ENCODE measurements at places on chromosomes 1 and 21.

GRCh38 chr1:184222652-184223052 lies 164.2 kb upstream of the C1orf21 start:
- peak; percentile 59 for DNase-seq

DNA sequence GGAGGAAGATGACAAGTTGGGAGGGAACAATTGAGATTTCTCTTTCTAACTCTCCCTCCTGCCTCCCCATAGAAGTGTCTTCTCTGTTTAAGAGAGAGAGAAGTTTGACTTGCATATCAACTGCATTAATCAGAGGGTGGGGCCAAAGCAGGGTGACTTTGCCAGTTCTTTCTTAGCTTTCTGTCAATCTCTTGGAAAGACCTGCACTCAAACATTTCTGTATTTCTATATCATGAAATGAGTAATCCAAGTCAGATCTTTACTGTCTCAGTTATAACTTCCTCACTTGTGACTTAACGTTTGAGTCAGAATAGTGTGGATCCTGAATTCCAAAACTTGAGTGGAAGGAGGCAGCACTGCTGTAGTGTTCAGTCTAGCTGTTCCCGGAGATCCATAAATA lies 180.8 kb upstream of the KCNK2 start:
- no peak for DNase-seq

- DNase-seq, result no peak
These were observed 143.8 kb downstream of the PCBP3 start for GRCh38 chr21:45787371-45787770.

DNA sequence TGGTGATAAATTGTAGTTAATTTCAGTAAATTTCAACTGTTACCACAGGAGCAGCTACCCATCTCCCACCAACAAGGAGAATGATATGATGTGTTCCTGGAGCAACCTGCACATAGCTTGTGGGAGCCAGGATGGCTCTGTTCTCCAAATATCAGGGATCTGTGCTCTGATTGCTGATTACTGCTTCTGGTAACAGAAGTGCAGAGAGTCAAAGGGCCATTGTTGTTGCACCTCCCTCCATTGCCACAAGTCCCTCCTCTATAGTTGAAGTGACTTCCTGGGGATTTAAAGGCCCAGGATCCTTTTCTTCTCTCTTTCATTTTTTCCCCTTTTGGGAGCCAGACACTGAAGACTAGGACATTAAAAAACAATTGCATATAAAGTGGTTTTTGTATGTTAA lies 51.6 kb upstream of the HPDL start:
- no peak for DNase-seq

DNA sequence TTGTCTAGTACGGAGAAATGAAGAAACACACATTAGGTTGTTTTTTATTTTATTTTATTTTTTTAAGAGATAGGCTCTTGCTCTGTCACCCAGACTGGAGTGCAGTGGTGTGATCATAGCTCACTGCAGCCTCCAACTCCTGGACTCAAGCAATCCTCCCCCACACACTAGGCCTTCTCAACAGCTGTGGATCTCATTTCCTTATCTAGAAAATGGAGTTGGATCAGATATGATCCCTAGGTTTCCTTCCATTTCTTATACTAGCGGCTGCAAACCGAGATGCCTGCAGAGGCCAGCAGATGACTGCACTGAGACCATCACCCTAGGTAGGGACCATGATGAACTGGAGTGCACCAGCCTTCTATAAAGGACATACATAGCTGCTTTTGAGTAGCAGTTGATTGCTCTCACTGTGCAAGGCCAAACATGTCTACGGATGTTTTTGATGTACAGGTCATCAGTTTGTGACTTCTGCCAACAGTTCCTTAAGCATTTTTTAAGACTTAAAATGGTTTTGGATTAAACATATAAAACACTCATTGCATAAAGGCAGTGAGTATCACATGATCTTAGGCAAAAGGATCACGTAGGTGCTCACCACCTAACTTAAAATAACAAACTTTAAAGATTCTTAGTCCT lies 11.4 kb upstream of the KLHL12 start:
- DNase-seq, result no peak

DNA sequence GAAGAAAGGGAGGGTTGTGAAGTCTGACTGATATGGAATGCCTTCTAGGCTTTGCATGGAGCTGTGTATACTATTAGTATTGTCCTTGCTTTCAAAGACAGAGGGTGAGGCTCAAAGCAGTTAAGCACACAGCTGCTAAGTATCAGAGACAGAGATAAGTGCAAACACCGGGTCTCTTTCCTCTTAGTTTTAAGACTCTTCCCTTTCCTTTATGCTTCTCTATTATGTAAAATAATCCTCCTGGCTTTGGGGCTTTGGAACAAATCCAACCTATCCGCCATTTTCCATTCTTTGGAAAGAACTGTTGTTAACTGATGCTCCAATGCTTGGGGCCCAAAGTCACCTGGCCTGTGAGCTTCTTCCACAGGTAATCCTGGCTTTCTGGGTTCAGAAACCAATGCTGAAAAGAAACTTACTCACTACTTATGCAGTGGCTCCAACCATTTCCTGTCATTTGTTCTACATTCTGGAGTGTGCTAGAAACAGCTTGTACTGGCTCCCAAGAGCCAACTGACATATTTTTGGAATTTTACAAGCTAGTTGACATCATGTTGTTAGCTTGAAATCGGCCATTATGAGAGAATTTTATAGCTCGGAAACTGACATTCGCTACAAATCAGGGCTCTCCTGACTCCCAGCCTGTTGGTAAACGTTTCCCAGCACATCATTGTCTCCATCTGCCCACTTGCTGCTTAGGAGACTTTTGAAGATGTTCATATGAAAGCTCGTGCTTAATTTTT lies 67.5 kb downstream of the DNTTIP2 start:
- DNase-seq, result no peak

DNA sequence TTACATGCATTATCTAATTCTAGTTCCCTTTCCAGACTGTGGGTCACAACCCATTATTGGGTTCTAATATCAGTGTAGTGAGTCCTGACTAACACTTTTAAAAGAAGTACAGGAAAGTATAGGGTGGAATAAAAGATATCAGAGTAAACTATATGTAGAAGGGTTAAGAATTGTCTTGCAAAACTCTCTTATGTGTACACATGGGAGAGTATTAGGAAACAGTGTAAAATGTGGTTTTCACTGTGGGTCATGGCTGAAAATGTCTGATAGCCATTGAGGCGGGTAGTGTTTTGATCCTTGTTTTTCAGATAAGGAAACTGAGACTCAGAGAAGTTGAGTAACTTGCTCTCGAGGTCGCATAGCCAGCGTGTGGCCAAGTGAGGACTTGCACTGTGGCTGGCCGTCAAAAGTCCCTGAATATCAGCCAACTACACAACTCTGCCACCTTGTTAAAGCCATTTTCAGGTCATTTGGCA lies 18.5 kb upstream of the MTARC1 start:
- no peak for DNase-seq

DNA sequence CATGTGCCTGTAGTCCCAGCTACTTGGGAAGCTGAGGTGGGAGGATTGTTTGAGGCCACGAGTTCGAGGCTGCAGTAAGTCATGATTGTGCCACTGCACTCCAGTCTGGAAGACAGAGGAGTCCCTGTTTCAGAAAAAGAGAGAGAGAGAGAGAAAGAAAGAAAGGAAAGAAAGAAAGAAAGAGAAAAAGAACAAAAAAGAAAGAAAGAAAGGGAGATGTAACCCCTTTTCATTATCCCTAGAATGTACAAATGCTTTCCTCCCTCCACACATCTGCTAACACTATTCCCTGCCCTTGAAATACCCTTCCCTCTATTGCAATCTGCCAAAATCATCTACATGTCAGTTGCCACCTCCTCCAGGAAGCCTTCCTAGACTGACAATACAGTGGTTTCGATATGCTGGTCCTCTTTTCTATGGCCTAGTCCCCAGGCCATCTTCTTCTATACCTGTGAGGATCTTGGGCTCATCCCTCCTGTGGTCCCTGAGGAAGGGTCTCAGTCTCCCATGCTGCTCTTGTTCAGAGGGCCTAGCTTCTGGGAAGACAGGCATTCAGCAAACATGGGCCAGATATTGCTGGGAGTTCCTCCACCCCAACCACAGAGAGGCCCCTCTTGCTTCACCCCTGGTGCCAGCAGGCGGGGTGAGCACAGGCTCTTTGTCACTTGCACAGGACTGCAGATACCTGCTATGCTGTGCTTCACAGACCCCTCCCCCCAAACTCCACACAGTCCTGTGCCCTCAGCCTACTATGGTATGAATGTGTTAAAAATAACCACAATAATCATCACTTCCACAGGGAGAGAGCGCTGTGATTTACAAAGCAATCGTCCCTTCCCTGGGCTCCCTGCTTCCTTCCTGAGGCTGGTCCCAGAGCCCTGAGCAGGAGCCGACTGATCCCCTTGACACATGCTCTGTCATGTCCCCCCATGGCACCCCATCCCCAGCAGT lies 14.1 kb downstream of the ADGRB2 start:
- no peak for DNase-seq

GRCh38 chr1:93607814-93608186 lies 73.8 kb downstream of the BCAR3 start:
- DNase-seq, result peak; percentile 79

DNA sequence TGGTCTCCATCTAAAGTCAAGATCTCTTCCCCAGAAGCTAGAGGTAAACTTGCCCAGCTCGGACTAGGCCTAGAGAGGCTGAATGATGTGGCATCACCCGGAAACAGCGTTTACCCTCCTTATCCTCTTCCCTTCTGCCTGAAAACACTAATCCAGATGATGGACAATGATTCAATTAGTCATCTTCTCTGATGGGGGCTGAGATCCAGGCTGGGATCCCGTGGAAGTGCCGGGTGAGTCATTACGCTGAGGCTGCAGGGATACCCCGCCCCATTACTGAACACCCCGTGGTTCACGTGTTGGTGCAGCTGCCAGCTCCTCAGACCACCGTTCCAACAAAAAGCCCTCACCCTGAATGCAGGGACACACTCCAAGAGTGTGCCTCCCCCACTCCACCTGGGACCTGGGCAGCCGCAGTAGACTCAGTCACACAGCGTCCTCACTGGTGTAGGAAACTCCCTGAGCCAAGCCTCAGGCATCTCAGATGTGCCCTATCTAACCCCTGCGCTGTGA lies 2.0 kb downstream of the S100A6 start:
- no peak for DNase-seq

GRCh38 chr1:53075761-53076163 lies 13.7 kb downstream of the PODN start:
- no peak for DNase-seq

GRCh38 chr1:205421798-205422197 lies at the start of gene LEMD1:
Gene LEMD1 (minus strand): TSS chr1:205422056. CDS start chr1:205420536, 1,520 bp downstream.
- no peak for DNase-seq

- DNase-seq, result no peak
These were observed 247.1 kb upstream of the RAB4A start for GRCh38 chr1:229023651-229024300.

- no peak for DNase-seq
These were observed 394.6 kb downstream of the USH2A start for GRCh38 chr1:216028631-216029030.

- DNase-seq, result peak; percentile 35
These were observed 15.9 kb upstream of the SRSF4 start for GRCh38 chr1:29197590-29197924.

DNA sequence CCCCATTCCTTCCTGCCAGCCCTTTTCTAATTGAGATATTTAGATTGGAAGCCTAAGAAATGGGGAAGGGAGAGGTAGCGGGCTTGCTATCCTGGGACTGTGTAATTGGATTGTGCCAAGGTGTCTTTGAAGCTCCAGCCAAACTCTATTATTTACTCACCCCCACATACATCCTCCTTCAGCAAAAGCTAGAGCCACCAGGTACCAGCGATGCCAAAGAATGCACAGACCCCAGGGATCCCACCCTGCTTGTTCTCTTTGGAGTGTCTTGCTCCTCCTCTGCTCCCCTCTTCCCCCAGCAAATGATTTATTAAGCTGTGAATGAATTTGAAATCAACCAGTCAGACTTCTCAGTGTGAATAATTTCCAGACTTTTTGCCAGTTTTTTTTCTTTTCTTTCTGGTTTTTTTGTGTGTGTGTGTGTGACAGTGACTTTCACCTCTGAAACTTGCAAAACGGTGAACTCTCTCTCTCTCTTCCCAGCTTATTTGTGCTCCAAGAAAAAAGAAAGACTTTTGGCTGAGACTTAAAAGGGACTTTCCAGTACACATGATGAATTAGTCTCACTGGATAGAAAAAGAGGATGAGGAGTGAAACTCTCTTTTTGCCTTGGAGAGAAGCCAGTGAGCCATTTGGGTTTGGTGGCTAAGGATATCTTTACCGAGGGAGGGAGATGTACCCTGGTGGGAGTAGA lies 1.8 kb downstream of the VASH2 start:
- no peak for DNase-seq

GRCh38 chr1:234970401-234970730 lies 158.3 kb downstream of the TOMM20 start:
- no peak for DNase-seq

- DNase-seq, result no peak
These were observed 28.1 kb downstream of the MDM4 start for GRCh38 chr1:204544321-204544720.

- DNase-seq, result no peak
These were observed 7.8 kb upstream of the ADAM15 start for GRCh38 chr1:155043301-155043702.

GRCh38 chr1:207923121-207923520 lies 12.2 kb upstream of the CD34 start:
- no peak for DNase-seq
